Activated CD8-positive, alpha-beta T cell treated with anti-CD3 and anti-CD28 coated beads, Interleukin-2, amount 10 ng/mL, durations not matched to agents 7 days and 5 days (primary cell): ENCODE measurements at places on chromosomes 2 and 18. TPM values are rescaled to one million over a fixed set of nuclear protein-coding genes. Genes with fewer than 3 reads are reported as not detected.

DNA sequence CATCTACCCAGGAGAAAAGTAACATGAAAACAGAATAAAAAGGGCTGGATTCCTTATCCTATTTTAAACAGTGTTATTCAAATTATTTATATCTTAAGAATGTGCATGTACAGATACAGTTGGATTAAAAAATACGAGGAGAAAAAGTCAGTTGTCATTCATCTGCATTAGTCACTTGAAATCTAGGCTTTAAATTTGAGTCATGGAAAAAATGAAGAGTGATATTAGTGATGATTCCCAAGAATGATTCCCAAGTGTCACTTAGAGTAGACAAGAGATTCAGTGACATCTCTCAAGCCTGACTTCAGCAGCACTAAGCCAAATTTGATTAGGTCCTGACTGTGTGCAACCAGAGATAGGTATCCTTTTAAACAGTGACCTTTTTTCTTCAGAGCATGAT lies 394.2 kb downstream of the IRS1 start:
- no peaks in the 10 kb centered on the region for H3K4me1 ChIP-seq
- H3K4me3 ChIP-seq, result no peak overlapping the region
- H3K27ac ChIP-seq, result no peak overlapping the region

GRCh38 chr2:151670846-151671597 lies 63.3 kb downstream of the NEB start:
- H3K36me3 ChIP-seq, result no peaks in the 10 kb centered on the region
- no peak for DNase-seq
- H3K4me1 ChIP-seq, result peaks cover 3% of the 10 kb centered on the region
- no peak overlapping the region for H3K4me3 ChIP-seq

DNA sequence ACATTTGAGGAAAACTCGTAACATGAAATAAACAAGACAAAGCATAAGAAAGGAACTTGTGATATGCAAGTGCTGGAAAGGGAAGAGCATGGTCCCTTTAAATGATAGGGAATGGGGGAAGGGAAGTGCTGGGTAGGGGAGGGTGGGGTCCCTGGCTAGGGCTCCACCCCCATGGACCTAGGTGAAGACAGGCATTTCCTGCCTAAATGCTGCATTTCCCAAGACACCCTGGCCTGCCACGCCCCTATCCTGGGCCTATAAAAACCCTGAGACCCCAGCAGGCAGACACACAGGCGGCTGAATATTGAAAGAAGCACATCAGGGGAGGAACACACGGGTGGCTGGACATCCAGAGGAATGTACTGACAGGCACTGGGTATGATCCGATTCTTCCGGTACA lies 499.9 kb downstream of the ZEB2 start:
- no peaks in the 10 kb centered on the region for H3K4me1 ChIP-seq
- DNase-seq, result no peak
- no peaks in the 10 kb centered on the region for H3K27me3 ChIP-seq
- H3K27ac ChIP-seq, result no peak overlapping the region
- peaks cover 4% of the 10 kb centered on the region for H3K36me3 ChIP-seq

DNA sequence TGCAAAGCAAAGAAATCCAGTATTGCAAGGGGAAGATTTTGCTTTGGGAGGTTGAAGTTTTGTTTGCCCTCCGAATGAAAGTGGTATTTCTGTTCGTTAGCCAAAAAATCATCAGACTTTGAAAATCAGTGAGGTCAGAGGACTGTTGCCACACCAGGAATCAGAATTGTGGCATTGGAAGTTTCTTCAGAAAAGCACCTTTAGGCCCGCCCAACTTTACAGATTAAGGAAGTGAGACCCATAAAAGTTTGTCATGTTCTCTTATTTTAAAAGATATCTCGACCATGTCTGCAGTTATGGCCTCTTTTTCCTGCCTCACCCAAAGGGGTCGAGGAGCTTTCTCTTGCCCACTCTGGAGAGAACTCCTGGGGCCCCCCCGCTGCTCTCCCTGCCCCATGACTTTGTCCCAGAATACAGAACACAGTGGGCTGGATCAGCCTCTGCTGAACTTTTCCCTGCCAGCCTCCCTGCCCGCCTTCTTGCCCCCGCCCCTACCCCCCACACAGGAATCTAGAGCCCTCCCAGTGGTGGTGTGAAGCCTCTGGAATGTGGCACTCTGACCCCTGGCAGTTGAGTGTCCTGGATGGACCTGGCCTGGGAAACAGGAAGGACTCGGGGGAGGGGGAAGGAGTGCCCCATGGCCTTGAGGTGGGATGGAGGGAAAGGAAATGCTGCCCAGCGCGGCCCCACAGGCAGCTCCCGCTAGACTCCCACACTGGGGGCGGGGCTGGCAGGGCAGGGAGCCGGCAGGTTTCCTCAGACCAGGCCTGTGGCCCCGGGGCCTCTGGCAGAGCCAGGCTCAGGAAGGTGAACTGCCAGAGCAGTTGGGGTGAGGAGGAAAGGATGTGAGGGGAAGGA lies 25.3 kb downstream of the CRIM1 start:
- H3K36me3 ChIP-seq, result no peaks in the 10 kb centered on the region
- H3K27ac ChIP-seq, result no peak overlapping the region
- no peak for DNase-seq

GRCh38 chr2:86223927-86224560 lies 24.8 kb downstream of the MRPL35 start:
- no peak overlapping the region for H3K4me3 ChIP-seq
- no peak for DNase-seq
- peak overlapping the region; percentile 87 for H3K27ac ChIP-seq
- peaks cover 24% of the 10 kb centered on the region for H3K4me1 ChIP-seq

DNA sequence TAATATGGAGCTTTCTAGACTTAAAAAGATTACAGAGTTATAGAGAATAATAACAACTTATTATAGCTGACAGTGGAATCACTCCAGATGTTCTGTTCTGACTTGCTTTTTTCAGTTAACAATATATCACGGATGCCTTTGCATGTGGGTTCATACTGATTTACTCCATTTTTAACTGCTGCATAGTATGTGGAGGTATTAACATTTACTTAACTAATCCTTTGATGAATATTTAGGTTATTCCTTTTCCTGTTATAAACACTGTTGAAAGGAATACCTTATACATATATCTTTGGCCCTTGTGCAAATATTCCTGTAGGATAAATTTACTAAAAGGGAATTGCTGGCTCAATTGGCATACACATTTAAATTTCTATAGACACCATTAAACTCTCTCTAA lies 33.1 kb upstream of the ZFP36L2 start:
- H3K27ac ChIP-seq, result no peak overlapping the region
- H3K36me3 ChIP-seq, result peaks cover 5% of the 10 kb centered on the region
- H3K4me1 ChIP-seq, result no peaks in the 10 kb centered on the region
- no peak overlapping the region for H3K4me3 ChIP-seq

Gene UGT1A1
- not detected for total RNA-seq

Gene GPR155
- 19.8 TPM for total RNA-seq
